Stimulated activated CD4-positive, alpha-beta T cell treated with anti-CD3 and anti-CD28 coated beads, TNF-alpha, amount 100 ng/mL, for 48 hours (primary cell): ENCODE measurements at places on chromosomes 6 and 20.

GRCh38 chr6:73451223-73452106 is 632 bp downstream of the CGAS start:
- DNase-seq: peak; percentile 32

- no peak for DNase-seq
These were observed 176.0 kb downstream of the SASH1 start for GRCh38 chr6:148518511-148519156.

DNA sequence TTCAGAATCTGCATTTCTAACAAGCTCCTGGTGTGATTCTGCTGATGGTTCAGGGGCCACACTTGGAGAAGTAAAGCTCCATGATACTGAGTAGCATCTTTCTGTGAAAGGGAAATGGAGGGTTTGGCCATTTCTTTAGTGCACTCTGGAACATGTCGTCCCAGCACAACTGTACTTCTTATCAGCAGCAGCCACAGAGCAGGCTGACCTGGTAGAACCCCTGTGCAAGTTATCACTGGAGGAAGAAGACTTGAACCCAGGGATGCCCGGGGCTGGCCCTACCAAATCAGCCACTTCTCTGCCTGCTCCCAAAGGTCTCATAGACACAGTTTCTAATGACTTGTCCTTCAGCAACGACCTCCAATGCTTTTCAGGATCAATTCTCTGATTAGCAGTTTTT is 354.7 kb upstream of the PLCB4 start:
- DNase-seq: no peak

DNA sequence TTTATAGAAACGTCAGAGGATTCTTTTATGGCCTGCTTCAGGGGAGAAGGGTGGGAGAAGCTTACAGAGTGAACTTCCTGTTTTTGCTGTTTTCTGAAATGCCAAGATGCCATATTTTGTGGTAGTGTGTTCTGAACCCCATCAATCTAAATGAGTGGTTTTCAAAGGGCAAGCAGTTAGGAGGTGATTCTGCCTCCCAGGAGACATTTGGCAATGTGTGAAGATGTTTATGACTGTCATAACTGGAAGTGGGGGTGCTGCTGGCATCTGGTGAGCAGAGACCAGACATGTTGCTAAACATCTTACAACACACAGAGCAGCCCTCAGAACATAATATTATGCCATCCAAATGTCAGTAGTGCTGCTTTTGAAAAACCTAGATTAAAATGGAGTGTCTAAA is 6.0 kb upstream of the PRL start:
- DNase-seq: no peak

GRCh38 chr20:19855416-19855815 is 97.4 kb downstream of the RIN2 start:
- DNase-seq: no peak

DNA sequence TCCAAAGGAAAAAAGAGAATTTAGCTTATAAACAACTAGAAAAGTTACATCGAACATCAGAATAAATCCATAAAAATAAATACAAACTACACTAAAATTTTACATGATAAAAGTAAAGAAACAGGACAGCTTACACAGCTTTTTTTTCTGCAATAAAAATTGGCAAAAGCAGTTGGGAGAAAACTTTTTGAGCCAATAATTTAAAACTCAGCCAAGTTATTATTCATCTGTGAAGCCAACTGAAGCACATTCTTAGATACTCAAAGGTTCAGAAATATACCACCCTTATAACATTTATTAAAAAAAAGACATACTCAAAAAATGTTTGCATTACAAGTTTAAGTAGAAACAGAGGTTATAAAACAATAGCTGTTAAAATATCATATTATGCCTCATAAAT is 23.7 kb upstream of the RSPO3 start:
- no peak for DNase-seq

DNA sequence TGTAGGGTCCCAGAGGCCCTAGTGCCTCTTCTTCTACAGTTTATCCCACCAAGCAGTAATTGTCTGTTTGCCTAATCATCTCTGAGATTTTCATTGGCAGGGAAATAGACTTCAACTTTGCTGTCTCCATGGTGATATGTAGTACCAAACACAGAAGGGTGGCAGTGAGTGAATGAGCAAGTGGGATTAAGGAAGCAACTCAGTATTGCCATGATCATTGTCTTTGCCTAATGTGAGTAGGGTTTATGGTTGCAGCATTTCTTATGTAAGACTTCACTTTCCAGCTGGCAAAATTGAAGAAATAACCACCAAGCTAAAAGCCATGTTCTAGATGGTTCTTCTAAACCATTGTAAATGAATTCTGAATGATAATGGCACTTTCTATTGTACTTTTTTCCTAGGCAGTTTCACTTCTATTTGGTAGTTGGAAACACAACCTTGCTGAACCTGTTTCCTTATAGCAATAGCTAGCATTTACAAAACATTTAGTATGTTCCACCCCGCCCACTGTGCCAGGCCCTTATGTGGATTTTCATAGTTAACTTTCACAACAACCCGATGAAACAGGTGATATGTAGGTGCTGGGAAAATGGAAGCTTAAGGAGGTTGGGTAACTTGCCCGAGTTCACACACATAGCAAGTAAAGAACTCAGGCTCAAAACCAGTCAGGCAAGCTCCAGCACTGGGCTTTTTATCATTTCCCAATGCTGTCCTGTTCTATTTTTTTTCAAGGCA is 32.0 kb downstream of the ZC2HC1B start:
- DNase-seq: no peak
